MG63 (cell line): ENCODE measurements at places on chromosomes 16 and 17. TPM values are rescaled to one million over a fixed set of nuclear protein-coding genes. Genes with fewer than 3 reads are reported as not detected.

CASKIN2 gene
- 3.9 and 7.8 TPM in 2 replicates for total RNA-seq

HYDIN gene
- 0.26 and 0.67 TPM in 2 replicates for total RNA-seq

KRT25 gene
- total RNA-seq = not detected in 2 replicates

NPIPA8 gene
- total RNA-seq = 12.3 and 23.3 TPM in 2 replicates

CEMP1 gene
- total RNA-seq = not detected in 2 replicates

PCGF2 gene
- total RNA-seq = 3.3 and 3.4 TPM in 2 replicates

RNF222 gene
- total RNA-seq = not detected in 2 replicates

TSPAN10 gene
- total RNA-seq = 2.6 and 3.7 TPM in 2 replicates

GRCh38 chr17:12627781-12628451 is 37.8 kb upstream of the MYOCD start:
- DNase-seq = no peak

DNA sequence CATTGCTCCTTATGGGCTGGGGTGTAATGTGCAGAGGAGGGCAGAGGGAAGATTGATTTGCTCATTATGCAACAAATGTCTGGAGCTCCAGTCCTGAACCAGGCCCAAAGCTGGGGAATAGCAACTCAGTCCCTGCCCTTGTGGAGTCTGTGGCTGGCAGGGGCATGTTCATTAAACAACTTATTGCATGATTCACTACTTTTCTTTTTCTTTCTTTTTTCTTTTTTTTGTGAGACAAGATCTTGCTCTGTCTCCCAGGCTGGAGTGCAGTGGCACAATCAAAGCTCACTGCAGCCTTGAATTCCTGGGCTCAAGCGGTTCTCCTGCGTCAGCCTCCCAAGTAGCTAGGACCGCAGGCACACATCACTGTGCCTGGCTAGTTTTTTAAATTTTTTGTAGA is 23.1 kb downstream of the MSI2 start:
- DNase-seq = no peak

DNA sequence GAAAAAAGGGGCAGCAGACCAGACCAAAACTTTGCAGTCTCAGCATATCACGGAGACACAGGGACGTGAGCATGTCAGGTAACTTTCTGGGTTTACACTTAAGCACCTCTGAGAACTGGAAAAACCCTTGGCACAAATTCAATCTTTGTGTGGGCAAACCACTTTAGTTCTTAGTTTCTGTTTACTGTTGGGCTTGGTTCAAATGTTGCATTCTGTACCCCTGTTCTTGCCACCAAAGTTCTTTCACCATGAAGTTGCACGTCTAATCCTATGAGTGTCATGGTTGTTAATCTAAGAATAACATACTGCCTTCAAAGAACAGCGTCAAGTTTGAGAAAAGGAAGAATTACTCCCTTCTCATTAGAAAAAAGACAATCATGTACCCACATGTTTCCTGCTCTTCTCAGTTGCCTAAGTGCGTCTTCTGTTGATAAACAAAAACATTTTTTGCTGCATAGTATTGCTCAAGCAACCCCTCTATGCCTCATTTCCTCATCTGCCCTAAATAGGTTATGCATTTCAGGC is 11.6 kb downstream of the KRT33A start:
- no peak for DNase-seq

DNA sequence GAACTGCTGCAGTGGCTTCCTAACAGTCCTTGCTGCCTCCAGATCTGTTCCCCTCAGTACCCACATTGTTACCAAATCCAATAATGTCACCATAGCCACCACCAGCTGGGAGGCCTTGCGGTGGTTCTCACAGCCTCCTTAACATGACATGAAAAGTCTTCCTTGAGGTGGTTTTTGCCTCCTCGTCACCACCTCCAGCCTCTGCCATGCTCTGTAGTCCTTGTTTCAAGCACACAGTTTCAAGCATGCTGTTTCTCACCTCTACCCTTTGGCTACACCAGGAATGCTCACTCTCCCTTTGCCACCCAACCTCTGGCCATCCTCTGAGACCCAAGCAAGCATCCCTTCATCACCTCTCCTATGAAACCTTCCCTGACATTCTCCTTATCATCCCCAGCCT is 47.2 kb downstream of the DNAH9 start:
- no peak for DNase-seq

DNA sequence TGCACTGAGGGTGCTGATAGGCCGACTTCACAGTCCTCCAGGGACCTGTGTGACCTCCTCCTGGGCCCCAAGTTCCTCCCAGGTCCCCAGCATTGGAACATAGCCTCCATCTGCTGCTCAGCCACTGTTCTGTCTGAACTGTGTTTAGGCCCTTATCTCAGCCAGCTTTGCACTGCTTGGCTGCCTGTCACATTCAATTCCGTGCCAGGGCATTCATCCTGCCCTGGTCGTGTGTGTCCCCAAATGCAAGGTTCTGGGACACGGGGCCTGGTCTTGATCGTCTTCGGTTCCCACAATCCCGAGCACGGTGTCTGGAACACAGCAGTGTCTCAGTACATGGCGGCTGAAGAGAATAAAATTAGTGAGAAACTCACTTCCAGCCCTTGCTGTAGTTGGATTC is 69.9 kb upstream of the NFAT5 start:
- no peak for DNase-seq

DNA sequence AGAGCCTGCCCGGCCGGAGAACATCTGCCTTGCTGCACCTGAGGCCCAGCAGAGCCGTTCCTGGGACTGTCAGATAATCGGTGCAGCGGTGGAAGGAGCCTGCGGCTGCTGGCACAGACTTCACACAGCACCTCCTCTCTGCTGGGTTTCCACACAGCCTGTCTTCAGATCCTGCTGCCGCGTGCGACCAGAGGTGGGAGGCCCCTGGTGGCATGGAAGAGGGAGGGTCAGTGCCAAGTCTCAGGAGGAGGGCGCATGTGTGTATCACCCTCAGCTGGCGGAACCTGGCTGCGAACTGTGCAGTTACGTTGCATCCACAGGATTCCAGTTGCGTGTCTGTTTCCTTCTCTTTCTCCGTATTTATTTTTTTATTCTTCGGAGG is 3.3 kb downstream of the CDK5R1 start:
- DNase-seq = no peak

DNA sequence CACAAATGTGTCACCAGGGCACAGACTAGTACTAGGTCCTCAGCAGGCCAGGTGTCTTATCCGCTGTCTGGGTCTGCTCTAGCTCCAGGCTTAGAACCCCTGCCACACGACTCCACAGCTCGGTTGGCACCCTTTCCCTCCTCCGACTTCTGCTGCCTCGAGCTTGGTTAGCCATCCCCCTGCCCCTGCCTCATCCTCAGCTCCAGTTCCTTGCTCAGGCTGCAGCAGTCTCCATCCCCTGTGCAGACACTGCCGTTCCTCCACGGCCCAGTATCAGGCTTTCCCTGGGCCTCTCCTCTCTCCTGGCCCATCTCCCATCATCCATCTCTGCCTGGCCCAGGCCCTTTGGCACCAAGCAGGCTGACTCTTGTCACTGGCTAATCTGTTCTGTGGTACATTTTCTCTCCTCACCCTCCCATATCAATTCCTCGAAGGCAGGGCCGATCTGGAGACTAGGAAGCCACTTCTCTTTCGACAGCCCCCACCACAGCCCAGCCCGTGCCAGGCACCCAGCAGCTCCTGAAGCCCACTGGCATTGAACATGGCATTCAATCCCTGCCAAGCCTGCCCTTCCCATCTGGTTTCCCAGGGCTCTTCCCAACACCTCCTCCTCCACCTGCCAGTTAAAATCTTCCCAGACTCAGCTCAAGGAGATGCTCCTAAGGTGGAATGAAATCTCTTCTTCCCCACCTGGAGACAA is 1.4 kb upstream of the GRN start:
- DNase-seq = no peak

- DNase-seq = no peak
These were observed 556.1 kb downstream of the WWOX start for GRCh38 chr16:78655331-78656113.

GRCh38 chr16:629833-630248 is 944 bp upstream of the WFIKKN1 start:
- DNase-seq = no peak

- DNase-seq = no peak
These were observed 12.4 kb upstream of the MAP2K6 start for GRCh38 chr17:69402052-69402451.

- no peak for DNase-seq
These were observed 14.0 kb downstream of the VPS53 start for GRCh38 chr17:700504-701094.

DNA sequence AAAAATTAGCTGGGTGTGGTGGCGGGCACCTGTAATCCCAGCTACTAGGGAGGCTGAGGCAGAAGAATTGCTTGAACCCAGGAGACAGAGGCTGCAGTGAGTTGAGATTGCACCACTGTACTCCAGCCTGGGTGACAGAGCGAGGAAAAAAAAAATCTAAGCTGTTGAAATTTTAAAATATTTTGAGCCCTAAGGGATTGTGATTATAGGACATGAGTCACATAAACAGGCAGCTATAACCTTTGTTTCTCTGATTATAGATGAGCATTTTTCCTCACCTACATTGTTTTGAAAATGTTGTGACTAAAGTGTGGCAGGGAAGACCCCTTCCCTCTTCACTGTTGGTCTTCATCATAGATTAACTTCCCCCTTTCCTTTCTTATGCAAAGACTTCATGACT is 135.5 kb downstream of the MGAT5B start:
- DNase-seq = no peak

DNA sequence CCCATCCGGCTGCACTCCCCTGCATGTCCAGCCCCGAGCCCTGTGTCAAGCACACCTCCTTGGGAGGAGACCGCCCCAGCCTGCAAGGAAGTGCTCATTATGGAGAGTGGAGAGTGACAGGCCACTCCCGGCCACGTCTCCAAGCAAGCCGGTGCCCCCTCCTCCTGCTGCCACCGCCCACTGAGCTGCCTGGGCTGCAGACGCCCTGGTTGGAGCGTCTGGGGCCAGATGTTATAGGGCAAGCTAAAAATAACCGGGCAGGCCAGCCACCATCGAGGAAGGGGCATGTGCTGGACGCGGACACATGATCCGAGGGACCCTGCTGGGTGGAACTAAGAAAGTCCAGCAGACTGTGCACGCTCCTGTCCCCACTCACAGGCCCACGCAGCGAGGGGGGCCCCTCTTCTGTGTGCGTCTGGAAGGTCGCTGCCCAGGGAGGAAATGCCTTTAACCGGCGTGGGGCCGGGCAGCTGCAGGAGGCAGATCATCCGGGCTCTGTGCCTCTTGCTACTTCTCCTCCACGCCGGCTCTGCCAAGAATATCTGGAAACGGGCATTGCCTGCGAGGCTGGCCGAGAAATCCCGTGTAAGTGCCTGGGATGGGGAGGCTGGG is at the start of gene WFDC1:
Gene WFDC1 (plus strand): TSS at position 348 of the 612 bp plus-strand sequence. CDS start 94 bp downstream, at position 442.
- DNase-seq = peak; percentile 36

DNA sequence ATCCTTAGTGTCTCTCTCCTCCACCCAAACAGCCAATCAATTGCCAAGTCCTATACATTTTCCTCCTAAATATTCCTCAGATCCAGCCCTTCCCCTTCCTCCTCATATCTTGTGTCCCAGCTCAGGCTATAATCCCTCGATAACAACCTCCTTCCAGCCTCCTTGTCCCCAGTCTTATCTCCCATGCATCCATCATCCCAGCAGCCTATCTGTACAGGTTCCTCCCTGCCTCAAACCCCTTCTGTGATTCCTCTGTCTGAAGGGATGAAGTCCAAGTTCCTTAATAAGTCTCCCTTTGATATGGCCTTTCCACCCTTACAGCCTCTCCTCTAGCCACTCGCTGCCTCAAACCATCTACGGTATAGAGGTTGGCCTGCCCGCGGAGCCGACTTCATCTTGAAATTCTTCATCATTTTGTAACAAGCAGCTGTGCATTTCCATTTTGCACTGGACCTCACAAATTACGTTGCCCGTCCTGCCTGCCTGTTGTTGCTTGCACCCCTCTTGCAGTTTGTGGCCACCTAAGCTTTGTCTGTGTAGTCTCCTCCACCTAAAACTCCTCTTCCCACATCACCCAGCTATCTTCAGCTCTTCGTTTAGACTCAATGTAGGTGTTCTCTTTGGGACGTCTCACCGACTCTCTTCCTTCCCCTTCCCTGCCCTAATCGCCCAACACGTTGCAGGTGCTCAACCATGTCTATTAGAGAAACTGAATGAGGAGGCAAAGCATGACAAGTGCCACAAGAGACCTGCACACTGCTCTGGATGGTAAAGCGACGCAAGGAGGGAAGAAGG is 786 bp upstream of the CDK5RAP3 start:
- no peak for DNase-seq

- no peak for DNase-seq
These were observed 9.3 kb downstream of the CCDC40 start for GRCh38 chr17:80045703-80046102.

GRCh38 chr16:66188917-66189725 is 177.4 kb upstream of the CDH5 start:
- peak; percentile 72 for DNase-seq

DNA sequence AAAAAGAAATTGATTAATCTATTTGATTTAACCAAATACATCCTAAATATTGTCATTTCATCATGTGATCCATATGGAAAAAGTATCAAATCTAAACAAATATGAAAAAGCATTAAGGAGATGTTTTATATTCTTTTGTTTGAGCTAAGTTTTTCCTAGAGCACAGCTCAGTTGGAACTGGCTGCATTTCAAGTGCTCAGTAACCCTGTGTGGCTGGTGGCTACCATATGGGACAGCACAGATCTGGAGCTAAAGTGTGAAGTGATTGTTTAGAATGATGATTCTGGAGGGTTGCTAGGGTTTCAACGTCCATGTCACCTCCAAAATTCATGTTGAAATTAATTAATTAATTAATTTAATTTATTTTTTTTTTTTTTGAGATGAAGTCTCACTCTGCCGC is 137.5 kb downstream of the XYLT1 start:
- no peak for DNase-seq

- no peak for DNase-seq
These were observed 132.4 kb downstream of the CA10 start for GRCh38 chr17:52026075-52026474.

DNA sequence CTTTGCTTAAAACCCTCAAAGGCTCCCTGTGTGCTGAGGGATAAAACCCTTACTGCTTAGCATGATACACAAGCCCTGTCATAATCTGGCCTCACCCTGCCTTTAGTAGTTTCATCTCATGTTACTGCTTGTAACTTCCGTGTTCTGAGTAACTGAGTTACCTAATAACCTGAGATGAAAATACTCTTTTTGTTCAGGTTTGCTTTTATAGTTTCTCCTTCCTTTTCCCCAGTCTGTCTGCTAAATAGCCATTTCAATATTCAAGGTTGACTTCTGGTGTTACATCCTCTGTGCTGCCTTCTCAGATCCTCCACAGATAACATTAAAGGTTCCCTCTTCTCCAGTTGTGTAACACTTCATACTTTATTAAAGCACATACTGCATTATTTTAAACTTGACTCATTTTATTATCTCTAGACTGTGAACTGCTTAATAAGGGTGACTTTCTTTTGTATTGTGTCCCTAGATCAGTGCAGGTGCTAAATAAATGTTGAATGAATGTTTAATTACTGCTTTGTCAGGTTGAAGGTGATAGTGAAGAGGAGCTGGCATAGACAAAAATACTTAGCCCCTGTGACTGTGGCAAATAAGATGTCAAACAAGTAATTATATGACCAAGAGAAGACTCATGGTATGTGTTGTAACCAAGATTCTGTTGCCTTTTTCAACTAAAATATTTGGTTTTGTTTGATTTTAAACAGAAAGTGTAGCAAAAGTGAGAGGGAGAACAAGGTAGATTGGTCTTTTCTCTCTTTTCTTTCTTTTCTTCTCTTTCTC is 47.8 kb downstream of the NFAT5 start:
- DNase-seq = no peak
